RKO (cell line): ENCODE measurements at places on chromosomes 5 and 9.

- DNase-seq: no peak
Measured at GRCh38 chr9:110880189-110880588, 158.1 kb downstream of the LPAR1 start.

DNA sequence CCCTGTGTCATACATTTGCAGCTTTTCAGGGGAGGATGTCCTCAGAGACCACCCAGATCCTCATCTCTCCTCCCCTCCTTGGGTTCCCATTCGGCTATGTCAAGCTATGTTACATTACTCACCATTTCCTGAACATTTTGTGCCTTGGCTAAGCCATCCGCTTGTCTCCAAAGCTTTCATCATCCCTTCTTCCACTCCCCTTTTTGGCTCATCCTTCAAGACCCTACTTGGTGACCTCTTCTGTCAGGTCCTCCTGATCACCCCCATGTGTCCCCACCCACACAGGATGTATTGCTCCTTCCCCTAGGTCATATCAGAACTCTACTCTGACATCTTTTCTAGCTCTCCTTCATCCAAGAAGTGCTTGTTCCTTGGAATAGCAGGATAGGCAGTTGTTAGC, 81.8 kb downstream of the BOD1 start:
- no peak for DNase-seq

- DNase-seq: no peak
Measured at GRCh38 chr5:167889276-167889675, 402.2 kb upstream of the WWC1 start.

- peak; percentile 96 for DNase-seq
Measured at GRCh38 chr5:96614110-96614691, 48.0 kb upstream of the CAST start.

GRCh38 chr9:133998915-133999595, 6.9 kb upstream of the VAV2 start:
- no peak for DNase-seq

- DNase-seq: no peak
Measured at GRCh38 chr9:127904561-127905003, 5.2 kb upstream of the ST6GALNAC6 start.

DNA sequence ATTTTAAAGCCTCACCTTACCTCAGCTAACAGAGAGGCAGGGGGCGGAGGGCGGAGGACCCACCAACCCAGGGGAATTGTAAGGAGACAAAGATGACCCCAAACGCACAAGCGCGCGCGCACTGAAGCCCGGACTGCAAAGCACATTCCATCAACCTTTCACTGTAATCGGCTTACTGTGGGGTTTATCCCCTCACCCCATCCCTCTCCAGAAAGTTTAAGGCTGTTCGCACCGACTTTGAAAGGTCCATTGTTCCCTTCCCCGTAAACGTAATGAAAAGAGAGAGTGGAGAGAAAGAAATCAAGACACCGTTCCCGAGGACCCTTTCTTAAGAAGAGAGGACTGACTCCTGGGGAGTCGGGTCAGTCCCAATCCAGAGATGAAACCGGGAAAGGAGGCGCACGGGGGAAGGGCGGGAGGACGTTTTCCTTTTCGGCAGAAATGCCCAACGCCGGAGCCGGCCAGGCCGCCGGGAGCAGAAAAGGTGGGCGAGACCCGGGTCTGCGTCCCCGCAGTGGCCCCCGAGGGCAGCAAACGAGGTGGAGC, 464 bp downstream of the CEMIP2 start:
- DNase-seq: peak; percentile 51

GRCh38 chr5:78929833-78930232, 55.3 kb downstream of the ARSB start:
- DNase-seq: no peak

- peak; percentile 32 for DNase-seq
Measured at GRCh38 chr9:133597316-133597957, 11.8 kb downstream of the FAM163B start.

DNA sequence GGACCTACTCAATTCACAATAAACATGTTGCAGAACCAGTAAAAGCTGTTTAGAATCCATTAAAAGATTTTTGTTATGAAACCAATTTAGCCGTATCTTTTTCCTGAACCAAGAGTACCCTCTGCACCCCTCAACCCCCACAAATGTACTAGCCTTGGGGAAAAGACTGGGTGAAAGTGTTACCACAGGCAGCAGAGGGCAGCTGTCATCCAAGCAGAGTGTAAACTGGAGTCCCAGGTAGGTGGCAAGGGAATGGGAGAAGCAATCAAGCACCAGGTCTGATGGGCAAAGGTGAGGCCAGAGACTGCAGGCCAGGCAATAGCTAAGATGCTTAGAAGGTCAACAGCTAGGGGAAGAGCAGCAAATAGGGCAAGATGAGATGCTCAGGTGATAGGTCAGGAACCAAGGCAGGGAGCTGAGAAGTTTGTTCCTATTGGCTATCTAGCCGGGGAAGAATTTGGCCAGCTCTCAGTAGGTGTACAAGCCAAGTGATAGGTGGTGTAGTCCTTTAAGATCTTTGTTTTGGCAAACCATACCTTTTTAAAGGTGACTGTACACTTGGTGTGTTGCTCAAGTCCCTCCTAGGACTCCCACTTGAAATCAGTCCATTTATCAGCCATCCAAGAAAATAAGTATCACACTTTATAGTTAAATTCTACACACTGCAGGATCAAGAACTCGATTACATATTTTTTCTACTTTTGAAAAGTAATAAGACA, 77.8 kb upstream of the CCDC112 start:
- DNase-seq: no peak

- no peak for DNase-seq
Measured at GRCh38 chr9:118532592-118532991, 828.4 kb downstream of the TLR4 start.

DNA sequence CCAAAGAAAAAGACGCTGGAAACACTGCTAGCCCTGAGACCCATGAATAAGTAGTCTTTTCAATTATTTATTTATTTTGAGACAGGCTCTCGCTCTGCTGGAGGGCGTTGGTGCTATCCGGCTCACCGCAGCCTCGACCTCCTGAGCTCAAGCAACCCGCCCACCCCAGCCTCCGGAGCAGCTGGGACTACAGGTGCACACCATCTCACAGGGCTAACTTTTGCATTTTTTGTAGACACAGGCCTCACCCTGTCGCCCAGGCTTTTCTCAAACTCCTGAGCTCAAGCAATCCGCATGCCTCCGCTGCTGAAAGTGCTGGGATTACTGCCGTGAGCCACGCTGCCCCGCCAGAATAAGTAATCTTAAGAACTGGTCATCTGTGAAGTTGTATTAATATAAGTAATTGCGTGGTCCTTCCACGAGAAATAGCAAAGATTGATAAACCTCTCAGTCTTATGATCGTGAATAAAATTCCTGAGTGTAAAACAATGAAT, 1.6 kb downstream of the ANXA2R start:
- peak; percentile 40 for DNase-seq

DNA sequence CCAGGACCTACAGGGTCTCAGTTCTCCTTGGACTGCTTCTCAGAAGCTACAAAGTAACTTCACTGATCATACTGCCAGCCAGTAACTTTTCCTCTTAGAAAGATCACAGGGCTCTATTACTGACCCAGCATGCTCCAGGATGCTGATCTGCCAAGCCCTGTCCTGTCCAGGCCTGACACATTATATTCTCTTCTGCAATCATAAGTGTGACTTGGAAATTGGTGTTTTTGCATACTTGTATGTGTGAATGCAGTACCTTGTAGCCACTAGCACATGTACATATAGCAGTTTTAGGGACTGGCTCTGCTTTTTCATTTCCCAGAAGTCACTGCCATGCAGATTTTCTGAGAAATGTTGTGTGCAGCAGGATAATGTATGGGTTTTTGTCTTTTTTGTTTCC, 40.1 kb upstream of the CCNH start:
- DNase-seq: no peak

- DNase-seq: no peak
Measured at GRCh38 chr5:143116814-143117213, 286.7 kb downstream of the NR3C1 start.

- no peak for DNase-seq
Measured at GRCh38 chr5:124867137-124867704, 120.8 kb upstream of the ZNF608 start.

DNA sequence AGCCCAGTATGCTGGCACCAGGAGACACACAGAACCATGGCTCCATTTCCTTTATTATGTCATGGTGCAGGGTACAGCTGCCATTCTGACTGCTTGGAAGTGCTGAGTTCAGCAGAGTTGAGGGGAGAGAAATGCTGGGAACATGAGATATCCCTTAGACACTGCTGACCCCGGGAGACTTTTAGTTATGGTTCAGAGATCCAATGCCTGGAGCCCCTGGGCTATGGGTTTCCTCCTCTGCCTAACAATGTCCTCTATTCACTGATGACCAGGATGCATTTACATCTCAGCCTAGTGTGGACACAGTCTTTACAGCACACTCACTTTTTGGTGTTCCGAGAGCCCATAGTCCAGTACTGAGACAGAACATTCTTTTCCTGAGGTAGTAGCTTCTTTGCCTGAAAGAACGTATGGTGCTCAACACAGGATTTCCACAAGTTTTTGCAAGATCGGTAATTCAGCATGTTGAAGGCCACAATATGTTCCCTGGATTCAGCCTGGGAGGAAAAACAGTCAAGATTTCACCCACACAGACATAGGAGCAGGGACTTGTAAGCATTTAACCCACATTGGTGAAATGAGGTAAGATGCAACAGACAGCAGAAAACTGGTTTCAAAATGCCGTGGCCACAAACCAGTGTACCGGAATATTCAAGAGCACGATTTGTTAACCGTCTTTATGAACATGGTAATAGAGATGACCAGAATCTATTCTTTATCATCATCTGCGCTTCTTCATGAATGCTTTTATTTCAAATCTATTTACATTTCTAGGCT, 71.3 kb downstream of the PTPN3 start:
- no peak for DNase-seq

- DNase-seq: no peak
Measured at GRCh38 chr5:133932441-133933168, 35.8 kb downstream of the C5orf15 start.
